ENCODE measurements at places on chromosomes 11 and 22. TPM values are rescaled to one million over a fixed set of nuclear protein-coding genes. Genes with fewer than 3 reads are reported as not detected.

The RGL4 gene
- total RNA-seq = 9.1 TPM

The AIFM3 gene
- not detected for total RNA-seq

GRCh38 chr22:19772422-19772672, 11.8 kb downstream of the TBX1 start:
- DNase-seq = no peak

- no peak for DNase-seq
Measured at GRCh38 chr11:5719703-5720495, 16.3 kb upstream of the OR56B1 start.

- peak; percentile 12 for DNase-seq
Measured at GRCh38 chr22:35739076-35739930, 21.6 kb downstream of the APOL5 start.

GRCh38 chr11:121613724-121614123, 161.0 kb upstream of the SORL1-AS1 start:
- no peak for DNase-seq

GRCh38 chr22:42955848-42956247, 59.1 kb downstream of the PACSIN2 start:
- no peak for DNase-seq

Data from activated CD4-positive, alpha-beta memory T cell treated with anti-CD3 and anti-CD28 coated beads for 36 hours (primary cell).